ENCODE measurements at places on chromosomes 11 and 22. TPM values are rescaled to one million over a fixed set of nuclear protein-coding genes. Genes with fewer than 3 reads are reported as not detected.

Gene FGF19
- polyA plus RNA-seq, result not detected

Gene ANGPTL5
- not detected for polyA plus RNA-seq

Gene CASP4
- 105 TPM for polyA plus RNA-seq

Gene FAM180B
- polyA plus RNA-seq, result not detected

Gene BEST1
- 1.2 TPM for polyA plus RNA-seq

Gene DENND6B
- polyA plus RNA-seq, result 1.2 TPM

Gene RAB38
- polyA plus RNA-seq, result not detected

Gene TP53I11
- polyA plus RNA-seq, result 44.0 TPM

Gene F2
- polyA plus RNA-seq, result not detected

Gene OR8D4
- not detected for polyA plus RNA-seq

Gene C1QTNF5
- not detected for polyA plus RNA-seq

Gene RTN4RL2
- polyA plus RNA-seq, result 0.14 TPM

Gene MMP13
- not detected for polyA plus RNA-seq

Gene DBX1
- polyA plus RNA-seq, result not detected

Gene BIK
- 9.7 TPM for polyA plus RNA-seq

Gene OR2AG1
- not detected for polyA plus RNA-seq

Gene KCTD21
- 1.9 TPM for polyA plus RNA-seq

Gene MPPED2
- polyA plus RNA-seq, result 0.65 TPM

Gene MCAT
- polyA plus RNA-seq, result 10.2 TPM

Gene PLAAT3
- polyA plus RNA-seq, result 6.5 TPM

Gene XRRA1
- 4.8 TPM for polyA plus RNA-seq

Gene HBE1
- not detected for polyA plus RNA-seq

Gene GRK2
- polyA plus RNA-seq, result 26.2 TPM

Gene MEI1
- polyA plus RNA-seq, result 105 TPM

Gene OVOL1
- not detected for polyA plus RNA-seq

Gene NEU3
- polyA plus RNA-seq, result 0.89 TPM

Gene P2RX3
- polyA plus RNA-seq, result not detected

Gene GCAT
- polyA plus RNA-seq, result 0.51 TPM

Gene CDCA5
- polyA plus RNA-seq, result 2.0 TPM

Gene CHADL
- polyA plus RNA-seq, result 0.63 TPM

Gene NLRP6
- polyA plus RNA-seq, result 5.9 TPM

Gene KCTD14
- polyA plus RNA-seq, result 0.30 TPM

Gene IRAG1
- polyA plus RNA-seq, result 0.18 TPM

Gene GLYAT
- polyA plus RNA-seq, result not detected

Gene RASSF10
- not detected for polyA plus RNA-seq

Gene CD81
- polyA plus RNA-seq, result 195 TPM

Gene LSP1
- polyA plus RNA-seq, result 841 TPM

Gene OR2AT4
- polyA plus RNA-seq, result not detected

Gene IGLL1
- polyA plus RNA-seq, result not detected

All from IgD-negative memory B cell (primary cell).